ENCODE measurements at places on chromosomes 1 and 21.
A peak's percentile ranks its signal among the peaks of the same experiment; 100 is the strongest.

GRCh38 chr21:31078216-31078615 lies 39.9 kb upstream of the KRTAP19-8 start:
- no peak for DNase-seq

DNA sequence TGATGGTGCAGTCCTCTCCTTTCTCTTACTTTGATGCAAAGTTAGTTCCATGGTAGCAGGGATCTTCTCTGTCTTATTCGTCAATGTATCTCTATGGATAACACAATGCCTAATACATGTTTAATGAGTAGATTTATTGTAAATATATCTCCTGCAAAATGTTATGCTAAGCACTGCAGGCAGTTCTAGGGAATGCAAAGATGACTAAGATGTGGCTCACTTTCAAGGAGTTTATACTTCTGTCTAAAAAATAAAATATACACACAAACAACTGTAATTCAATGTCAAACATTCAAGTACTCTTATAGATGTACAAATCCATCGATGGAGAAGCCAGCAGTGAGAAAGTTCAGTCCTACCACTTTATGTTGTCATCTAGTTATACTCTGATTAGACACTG lies 194.3 kb downstream of the KCTD3 start:
- no peak for DNase-seq

DNA sequence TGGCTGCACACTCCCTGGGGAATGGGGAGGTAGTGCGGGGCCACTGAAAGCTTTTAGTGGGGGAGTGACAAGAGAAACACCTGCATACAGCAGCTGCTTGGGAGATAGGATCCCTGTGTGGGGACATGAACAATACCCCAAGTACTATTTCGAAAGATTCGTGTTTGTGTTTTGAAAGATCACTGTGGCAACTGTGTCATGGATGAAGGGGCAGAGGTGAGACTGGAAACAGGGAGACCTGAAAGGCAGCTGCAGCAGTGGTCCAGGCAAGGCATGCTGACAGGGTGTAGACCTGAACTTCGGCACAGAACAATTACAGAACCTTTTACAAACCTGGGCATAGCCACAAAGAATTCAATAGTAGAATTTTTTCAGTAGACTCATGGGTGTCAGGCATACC lies 32.9 kb downstream of the TENT5C start:
- no peak for DNase-seq

DNA sequence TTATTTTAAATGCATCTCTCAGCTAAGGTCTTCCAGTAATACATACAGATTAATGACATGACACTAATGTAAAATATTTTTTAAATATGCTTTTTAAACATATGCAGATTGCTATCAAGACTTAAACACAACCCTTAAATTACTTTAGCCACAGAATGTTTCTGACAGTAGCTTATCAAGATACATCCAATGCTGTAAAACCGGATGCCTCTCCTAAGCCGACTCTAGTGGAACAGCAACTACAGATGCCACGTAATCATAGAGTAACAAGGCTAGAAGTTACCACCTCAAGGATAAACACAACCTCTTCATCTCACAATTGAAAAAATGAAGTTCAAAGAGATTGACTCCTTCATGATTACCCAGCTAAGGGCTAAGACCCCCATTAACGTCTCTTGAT lies 68.4 kb downstream of the ZZZ3 start:
- no peak for DNase-seq

DNA sequence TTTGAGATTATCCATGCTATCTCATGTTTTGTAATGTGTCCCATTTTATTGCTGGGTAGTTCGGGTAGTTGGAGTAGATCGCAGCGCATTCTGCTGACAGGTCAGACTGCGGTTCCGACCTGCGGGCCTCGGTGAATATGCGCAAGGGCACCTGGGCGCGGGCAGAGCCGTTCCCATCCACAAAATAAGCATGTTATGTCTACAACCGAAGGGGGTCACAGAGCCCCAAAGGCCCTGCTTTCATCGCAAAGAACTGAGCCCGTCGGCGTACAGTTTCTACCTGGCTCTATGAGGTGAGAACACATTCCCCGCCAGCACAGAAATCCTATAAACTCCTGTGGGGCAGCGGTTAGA lies 88.4 kb downstream of the PRKAB2 start:
- DNase-seq = no peak

DNA sequence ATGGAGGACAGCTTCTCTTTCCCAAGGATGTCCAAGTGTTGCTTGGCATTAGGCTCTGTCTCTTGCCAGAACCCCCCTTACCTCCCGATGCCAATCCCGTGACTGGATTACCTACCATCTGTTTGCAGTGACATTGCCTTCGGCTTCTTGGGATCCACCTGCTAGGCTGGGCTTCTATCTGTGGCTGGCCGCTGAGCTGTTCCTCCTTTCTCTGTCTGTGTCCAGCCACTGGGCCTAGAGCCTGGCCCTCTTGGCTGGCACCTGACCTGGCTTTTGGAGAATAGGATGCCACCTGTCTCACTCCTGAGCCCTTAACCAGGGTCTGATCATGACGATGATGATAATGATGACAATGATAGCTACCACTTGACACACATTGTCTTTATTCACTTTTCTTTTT lies 41.6 kb upstream of the STUM start:
- DNase-seq = no peak

DNA sequence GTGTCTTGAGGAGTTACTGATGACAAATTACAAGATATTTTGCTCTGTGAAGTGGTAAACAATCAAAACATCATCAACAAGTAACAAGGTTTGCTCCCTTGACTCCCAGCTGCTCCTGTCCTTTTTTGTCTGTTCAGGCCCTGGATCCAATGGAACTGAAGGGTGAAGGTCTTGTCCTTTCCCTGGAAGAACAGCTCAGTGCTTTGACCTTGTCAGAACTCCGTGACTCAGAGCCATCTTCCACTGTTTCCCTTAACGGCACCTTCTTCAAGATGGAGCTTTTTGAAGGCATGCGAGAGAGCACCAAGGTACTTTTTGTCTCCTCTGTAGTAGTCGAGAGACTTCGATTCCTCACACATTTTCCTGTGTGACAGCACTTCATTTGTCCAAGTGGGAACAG lies 29.0 kb downstream of the TRIM45 start:
- DNase-seq = no peak

- no peak for DNase-seq
Measured at GRCh38 chr1:185073725-185074124, 28.4 kb downstream of the RNF2 start.

DNA sequence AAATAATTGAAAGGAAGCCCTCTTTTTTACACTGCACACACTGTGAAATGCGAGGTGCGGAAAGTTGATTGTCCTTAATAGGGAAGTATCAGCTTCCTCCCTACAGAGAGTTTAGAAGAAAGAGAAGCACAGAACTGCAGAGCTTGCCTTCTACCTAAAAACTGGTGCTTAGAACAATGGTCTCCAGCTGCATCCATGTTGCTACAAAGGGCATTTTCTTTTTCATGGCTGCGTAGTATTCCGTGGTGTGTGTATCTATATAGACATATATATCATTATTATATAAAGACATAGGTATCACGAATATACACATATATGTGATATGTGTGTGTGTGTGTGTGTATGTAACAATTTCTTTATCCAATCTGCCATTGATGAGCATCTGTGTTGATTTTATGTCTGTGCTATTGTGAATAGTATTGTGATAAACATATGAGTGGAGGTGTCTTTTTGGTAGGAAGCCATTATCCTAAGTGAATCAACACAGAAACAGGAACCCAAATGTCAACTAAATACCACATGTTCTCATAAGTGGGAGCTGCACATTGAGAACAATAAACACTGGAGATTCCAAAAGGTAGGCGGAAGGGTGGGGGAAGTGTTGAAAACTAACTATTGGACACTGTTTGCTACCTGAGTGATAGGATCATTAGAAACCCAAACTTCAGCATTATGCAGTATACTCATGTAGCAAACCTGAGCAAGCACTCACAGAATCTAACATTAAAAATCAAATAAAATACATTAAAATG lies 290.0 kb upstream of the RUNX1 start:
- no peak for DNase-seq

DNA sequence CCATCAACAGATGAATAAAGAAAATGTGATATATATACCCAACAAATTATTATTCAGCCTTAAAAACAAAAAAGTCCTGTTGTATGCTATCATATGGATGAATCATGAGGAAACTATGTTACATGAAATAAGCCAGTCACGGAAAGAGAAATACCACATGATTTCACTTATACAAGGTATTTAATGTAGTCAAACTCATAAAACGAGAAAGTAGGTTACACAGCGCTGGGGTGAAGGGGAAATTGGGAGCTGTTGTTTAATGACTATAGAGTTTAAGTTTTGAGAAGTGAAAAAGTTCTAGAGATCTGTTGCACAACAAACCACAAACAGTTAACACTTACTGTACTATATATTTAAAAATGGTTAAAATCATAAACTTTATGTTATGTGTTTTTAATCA lies 58.5 kb downstream of the SLC25A24 start:
- peak; percentile 16 for DNase-seq

GRCh38 chr1:97920276-97920831 lies 480 bp downstream of the DPYD start:
- DNase-seq = no peak
